Effector CD4-positive, alpha-beta T cell (primary cell): ENCODE measurements at places on chromosomes 4 and X.
A peak's percentile ranks its signal among the peaks of the same experiment; 100 is the strongest.

GRCh38 chr4:3870567-3870962 lies 104.4 kb downstream of the ADRA2C start:
- DNase-seq: no peak

GRCh38 chrX:120301960-120302359 lies 9.3 kb downstream of the TMEM255A start:
- DNase-seq: no peak

DNA sequence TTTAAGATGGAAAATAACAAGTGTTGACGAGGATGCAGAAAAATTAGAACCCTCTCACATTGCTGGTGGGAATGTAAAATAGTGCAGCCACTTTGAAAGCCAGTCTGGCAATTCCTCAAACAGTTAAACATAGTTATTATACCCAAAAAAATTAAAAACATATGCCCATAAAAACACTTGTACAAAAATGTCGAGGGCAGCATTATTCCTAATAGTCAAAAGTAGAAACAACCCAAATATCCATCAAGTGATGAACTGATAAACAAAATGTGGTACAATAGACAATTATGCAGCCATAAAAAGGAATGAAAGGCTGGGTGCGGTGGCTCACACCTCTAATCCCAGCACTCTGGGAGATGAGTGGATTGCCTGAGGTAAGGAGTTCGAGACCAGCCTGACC lies 6.3 kb downstream of the IDS start:
- DNase-seq: no peak

- DNase-seq: no peak
Observed at GRCh38 chr4:128524311-128524710, 236.7 kb upstream of the PGRMC2 start.

DNA sequence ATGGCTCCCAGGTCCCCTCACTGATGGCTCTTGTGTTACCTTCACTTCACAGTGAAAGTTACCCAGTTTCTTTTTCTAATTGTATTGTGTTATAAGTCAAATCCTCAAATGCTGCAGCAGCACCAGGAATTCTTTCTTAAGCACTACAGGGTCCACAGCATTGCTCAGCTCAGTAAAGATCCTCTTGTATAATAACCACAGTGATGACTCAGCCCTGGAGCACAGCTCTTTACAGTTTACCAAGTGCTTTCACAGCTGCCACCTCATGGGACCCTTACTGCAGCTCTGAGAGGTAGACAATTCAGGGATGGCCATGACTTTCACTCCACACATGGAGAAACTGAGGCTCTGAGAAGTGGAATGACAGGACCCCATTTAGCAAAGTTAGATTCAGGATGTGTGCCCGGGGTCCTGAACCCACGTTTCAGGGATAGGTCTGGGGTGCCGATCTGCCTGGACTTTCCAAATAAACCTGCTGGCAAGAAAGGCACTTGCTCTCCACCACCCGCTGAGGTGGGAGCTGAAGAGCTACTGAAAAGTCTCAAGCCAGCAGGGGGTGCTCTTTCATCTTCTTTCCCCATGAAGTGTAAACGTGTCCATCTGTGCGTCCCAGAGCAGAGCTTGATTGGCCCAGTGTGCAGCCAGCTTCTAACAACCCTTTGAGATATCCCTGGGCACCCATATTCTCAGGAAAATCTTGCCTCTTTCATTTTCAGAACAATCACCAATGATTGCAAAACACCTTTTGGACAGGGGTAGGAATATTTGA lies 35.7 kb upstream of the GABRQ start:
- DNase-seq: no peak

GRCh38 chr4:159129814-159130550 lies 27.1 kb downstream of the RAPGEF2 start:
- DNase-seq: no peak

- peak; percentile 81 for DNase-seq
Observed at GRCh38 chr4:102500696-102501446, at the start of gene NFKB1. Gene NFKB1, plus strand, starts transcription at chr4:102501359. Its CDS starts 24,160 bp downstream, at chr4:102525519.

- no peak for DNase-seq
Observed at GRCh38 chr4:13541176-13541604, 3.1 kb downstream of the NKX3-2 start.

- no peak for DNase-seq
Observed at GRCh38 chr4:81454948-81455347, 16.8 kb downstream of the RASGEF1B start.

GRCh38 chrX:45762699-45763647 lies 562.3 kb upstream of the DIPK2B start:
- DNase-seq: no peak

- peak; percentile 89 for DNase-seq
Observed at GRCh38 chrX:30889147-30890140, at the start of gene TAB3. Gene TAB3, minus strand, starts transcription at chrX:30889254. Its CDS starts 29,666 bp downstream, at chrX:30859588.

DNA sequence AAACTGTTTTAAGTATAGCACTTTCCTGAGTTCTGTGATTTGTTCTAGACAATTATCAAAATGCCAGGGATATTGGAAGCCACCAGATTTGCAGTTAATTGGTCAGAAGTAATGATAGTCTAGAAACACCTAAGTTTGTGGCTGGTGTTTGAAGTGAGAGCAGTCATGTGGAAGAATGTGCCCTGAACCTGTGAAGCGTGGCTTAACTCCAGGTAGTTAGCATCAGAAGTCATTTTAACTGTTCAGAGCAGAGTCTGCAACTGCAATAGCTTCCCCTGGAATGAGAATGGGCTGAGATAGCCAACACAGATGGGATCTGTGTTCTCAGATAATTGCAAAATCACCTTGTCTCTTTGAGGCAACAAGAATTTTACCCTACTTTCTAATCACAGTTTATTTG lies 255.1 kb upstream of the GK2 start:
- DNase-seq: no peak

DNA sequence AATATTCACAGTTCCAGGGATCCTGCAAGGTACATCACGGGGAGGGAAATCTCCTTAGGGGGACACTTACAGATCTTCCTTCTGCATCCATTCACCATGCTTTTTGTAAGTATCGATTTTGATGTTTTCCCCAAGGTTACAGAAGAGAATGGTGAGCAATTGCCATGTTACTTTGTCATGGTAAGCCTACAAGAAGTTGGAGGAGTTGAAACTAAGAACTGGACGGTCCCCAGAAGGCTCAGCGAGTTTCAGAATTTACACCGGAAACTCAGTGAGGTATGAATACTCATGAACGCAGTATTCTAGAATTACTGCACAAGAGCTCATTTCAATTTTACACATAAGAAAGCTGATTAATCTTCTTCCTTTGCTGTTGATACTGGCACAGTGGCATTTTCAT lies 53.9 kb downstream of the LRP2BP start:
- no peak for DNase-seq

GRCh38 chr4:120071192-120071795 lies 4.6 kb upstream of the MAD2L1 start:
- peak; percentile 48 for DNase-seq

DNA sequence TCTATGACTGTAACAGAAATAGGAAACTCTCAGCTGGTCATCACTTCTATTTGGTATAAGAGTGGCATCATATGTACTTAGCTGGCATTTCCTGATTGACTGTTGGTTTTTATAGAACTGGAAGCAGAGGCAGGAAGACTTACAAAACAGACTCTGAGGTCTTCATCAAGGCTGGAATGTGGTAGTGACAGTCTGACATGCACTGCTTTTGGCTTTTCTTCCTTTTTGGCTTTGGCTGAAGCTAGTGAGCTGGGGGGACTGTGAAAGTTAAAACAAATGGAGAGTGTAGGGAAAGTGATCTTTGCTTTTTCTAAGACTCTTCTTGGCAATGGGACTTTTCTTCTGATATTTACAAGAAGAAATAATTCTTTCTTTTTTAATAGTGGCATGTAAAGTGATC lies 121.1 kb upstream of the SLC4A4 start:
- no peak for DNase-seq

GRCh38 chr4:151717909-151718628 lies 42.7 kb downstream of the GATB start:
- DNase-seq: no peak

- DNase-seq: no peak
Observed at GRCh38 chr4:101451086-101451485, 103.8 kb upstream of the PPP3CA start.

- no peak for DNase-seq
Observed at GRCh38 chrX:39905946-39906345, 191.8 kb downstream of the BCOR start.

- DNase-seq: no peak
Observed at GRCh38 chr4:3642806-3643517, 110.7 kb upstream of the LRPAP1 start.

DNA sequence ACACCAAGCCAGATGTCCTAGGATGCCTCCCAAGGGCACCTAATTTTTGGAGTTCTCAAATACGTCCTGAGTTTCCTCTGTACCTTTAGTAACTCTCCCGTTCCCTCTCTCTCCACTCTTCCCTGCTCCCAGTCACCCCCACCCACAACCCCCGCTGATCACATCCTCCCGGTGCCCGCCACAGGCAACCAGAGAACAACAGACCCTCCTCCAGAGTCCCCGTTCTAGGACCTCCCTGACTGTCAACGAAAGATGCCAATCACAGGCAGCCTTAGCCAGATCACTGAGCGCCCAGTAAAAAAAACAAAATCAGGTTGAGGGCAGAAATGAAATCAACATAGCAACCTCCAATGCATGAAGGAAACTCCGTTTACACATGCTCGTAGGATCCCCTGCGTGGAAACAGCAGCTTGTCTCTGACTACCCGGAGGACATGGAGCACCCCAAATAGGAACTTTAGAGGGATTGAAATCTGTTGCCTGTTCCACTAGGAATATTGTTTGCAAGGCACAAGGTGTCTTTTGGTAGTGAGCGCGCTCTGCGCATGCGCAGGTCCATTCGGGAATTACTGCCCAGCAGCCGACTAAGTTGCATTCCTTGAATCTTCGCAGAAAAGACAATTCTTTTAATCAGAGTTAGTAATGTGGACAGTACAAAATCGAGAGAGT lies at the start of gene GABRB1:
Gene GABRB1 (plus strand): TSS at position 557 of the 668 bp plus-strand sequence.
- DNase-seq: no peak

DNA sequence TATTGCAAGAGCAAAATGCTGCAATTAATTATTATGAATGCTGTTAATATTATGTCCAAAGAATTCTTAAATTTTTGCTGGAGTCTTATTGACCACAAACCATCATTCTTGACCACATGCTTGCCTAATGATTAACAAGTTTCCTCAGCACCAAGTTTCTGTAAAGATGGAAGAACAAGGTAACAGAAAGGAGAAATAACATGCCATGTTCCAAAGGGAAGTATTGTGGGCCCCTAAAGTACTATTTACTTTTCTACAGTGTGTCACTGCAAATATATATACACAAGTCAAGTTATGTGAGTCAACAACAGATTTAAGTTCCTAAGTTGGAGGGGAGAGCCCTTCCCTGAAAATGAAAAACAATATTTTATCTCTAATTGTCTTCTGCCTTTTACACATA lies 20.6 kb downstream of the FAM47E start:
- DNase-seq: no peak

- no peak for DNase-seq
Observed at GRCh38 chr4:85672959-85673358, 198.0 kb downstream of the ARHGAP24 start.

DNA sequence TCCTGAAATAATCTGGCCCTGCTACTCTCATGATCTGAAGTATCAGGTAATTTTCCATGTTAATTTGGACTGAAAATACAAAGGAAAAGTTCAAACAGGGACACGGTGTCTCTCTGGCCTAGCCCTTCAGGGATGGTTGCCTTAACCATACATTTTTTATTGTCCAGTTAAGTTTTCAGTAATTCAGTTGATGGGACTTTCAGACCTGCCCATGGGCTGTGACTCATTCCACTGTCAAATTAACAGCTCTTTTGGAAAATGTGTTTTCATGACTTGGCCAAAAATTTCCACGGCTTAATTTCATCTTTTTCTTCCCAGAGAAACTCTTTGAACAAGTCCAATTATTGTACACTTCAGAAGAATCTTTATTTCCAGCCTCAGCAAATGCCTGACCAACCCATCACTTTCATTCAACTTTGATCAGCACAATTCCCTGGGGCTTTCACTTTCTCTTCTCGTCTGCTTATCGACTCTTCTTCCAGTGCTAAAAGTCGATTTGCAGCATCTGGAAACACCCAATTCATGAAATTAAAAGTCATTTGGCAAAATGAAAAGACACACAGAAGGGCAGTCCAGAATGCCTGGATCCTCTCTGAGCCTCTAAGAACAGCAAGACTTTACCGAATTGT lies 293.9 kb downstream of the RAB28 start:
- DNase-seq: no peak
